ENCODE measurements at places on chromosomes 4 and X.

GRCh38 chr4:154435895-154436294 is 55.7 kb downstream of the DCHS2 start:
- no peak for DNase-seq

- no peak for DNase-seq
Observed at GRCh38 chrX:124804962-124805361, 458.6 kb downstream of the SH2D1A start.

DNA sequence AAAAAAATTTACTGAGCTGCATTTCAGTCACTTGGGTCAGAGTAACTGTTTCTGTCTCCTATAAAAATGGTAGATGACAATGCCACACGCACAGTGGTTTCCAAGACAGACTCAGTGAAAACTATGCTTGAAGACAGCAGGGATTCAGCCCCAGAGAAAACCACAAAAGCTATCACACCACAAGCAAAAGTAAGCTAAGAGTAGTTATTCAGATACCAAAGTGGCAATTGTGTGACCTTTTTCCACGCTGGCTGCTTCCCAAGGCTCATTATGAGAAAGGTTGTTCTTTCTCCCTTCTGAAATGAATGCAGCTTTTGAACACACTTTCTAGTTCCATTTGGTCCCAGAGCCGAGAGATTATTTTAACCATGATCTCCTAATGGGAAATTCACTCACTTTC is 46.4 kb upstream of the GPM6B start:
- DNase-seq = no peak

DNA sequence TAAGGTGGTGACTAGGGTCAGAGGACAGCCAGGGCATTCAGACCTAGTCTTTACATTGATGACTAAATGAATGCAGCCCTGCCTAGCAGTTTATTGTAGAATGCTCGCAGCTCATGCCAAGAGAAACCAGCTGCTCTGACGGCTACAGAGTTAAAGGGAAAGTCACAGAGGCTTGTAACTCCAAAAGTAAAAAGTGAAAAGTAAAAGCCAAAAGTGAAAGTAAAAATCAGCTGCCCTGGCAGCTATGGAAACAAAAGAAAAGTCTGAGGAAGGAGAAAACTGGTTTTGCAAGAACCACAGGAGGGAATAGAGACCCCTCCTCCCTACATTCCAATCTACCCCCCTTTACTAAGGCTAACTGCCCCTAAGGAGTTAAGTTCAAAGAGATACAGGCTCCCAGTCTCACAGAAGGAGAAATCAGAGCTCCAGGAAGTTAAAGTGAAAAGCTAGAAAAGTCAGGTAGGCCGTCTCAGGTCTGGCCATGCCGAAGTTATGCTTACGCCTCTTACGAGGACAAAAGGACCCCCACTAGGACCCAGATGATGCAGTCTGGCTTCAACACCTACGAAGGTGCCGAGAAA is 6.0 kb downstream of the GAGE10 start:
- DNase-seq = no peak

DNA sequence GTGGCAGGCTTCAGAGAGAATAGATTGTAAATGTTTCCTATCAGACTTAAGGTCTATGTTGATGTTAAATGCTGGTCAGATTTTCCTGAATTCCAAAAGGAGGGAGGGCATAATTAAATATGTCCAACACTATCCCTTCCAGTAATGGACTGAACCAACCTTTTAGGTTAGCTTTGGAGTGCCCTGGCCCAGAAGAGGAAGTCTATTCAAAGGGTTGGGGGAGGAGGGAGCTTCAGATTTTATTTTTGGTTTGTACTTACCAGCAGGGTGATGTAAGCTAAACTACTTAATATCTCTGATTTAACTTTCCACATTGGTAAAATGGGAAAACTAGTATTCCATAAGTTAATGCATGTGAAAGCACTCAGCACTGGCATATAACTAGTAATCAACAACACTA is 91.1 kb downstream of the RBM46 start:
- DNase-seq = no peak

GRCh38 chrX:124679199-124679598 is 332.8 kb downstream of the SH2D1A start:
- peak; percentile 2 for DNase-seq

- no peak for DNase-seq
Observed at GRCh38 chr4:47703956-47704355, 133.9 kb downstream of the CORIN start.

- no peak for DNase-seq
Observed at GRCh38 chr4:25908491-25908901, 5.5 kb upstream of the SMIM20 start.

GRCh38 chrX:68183612-68184214 is 249.6 kb downstream of the OPHN1 start:
- DNase-seq = peak; percentile 16

DNA sequence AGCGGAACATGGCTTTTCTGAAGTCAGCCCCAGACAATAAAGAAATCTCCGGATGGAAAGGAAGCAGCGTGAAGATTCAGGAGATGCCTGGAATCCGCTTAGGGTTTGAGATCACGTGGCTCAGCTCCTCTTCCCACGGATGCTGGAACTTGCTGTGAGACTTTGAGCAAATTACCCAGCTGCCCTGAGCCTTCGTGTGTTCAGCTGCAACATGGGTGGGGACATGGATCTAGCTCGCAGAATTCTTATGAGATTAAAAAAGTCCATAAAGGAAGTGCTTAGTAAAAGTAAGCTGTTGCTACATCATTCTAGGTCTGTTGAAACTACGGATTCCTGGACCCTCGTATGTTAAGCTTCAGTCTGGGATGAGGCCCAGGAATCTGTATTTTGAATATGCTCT is 55.7 kb upstream of the STIM2 start:
- DNase-seq = no peak

- DNase-seq = no peak
Observed at GRCh38 chrX:147376601-147377422, 534.9 kb upstream of the FMR1 start.

DNA sequence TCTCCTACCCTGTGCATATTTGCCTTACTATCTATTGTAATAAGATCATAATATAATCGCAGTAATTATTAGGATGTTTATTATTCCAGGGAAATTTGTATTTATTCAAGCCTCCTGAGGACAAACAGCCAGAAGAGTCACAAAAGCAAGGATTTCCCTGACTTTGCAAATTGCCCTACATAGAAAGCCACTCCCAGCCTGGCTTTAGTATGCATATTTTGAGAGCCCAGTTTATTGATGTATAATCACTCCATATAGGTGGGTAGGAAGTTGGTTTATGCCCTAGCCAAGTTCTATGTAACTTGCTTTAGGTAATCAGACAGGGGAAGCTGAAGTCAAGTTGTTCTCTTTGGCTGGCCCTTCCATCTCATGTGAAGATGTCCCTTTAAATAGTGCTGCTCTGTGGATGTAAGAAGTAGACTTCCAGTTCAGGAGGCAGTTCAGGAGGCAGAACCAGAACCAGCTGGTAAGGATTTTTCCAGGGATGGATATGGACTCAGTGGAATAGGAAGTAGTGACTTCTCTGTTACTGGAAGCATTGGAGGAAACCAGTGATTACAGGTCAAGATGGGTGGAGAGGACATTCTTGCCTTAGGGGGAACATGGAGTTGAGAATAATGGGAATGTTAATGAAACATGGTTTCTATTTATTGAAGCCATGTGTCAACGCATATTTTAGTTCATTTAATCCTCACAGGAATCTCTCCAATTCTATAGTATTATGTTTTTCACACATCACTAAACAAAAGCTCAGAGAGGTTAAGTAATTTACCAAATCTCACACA is 70.5 kb upstream of the KIT start:
- DNase-seq = no peak

GRCh38 chrX:124462931-124463330 is 116.6 kb downstream of the SH2D1A start:
- no peak for DNase-seq

DNA sequence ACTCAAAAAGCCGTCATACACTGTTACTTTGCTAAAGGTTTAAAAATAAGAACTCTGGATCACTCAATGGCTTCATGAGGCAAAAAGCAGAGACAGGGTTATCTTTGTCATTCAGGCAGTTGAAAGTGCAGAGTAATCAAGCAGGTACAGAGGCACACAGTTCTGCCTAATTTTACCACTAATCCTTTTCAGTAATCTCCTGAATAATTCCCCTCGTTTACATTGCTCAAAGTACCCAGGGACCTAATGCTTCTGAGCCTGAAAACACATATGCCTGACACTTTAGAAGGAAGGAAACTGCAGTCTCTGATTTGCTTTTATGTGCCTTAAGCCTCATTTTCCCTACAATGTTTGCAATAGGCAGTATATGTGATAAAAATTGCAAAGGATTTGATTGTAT is 71.4 kb upstream of the TRAM1L1 start:
- DNase-seq = no peak

DNA sequence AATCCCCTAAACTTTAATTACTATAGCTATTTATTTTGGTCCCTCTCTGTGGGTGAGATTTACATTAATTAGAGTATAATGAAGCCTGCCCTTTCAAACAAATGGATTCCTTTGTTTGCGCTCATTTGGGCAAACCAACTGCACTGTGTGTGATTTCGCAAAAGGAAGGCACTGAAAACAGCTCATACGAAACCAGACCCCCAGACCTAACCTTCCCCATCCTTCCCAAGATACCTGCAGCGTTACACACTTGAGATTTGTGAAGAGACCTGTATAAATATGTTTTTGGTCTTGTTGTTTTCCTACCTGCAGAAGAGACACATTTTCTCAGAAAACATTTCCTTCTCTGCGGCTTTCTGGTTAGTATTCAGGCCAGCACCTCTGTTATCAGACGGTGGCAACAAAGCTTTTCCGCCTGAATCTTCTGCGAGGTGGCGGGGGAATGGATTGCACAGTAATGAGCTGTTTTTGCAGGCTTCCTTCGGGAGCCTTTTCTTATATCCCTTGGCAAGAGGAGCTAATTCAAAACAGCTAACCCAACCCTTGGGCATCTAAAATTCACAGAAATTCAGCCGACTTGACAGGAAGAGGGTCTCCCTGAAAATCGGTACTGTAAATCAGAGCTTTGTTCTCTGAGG is 47.6 kb downstream of the CBLL2 start:
- no peak for DNase-seq

GRCh38 chr4:71379126-71379525 is 40.3 kb downstream of the SLC4A4 start:
- DNase-seq = no peak

- no peak for DNase-seq
Observed at GRCh38 chr4:152436384-152436783, 99.5 kb downstream of the FBXW7 start.

DNA sequence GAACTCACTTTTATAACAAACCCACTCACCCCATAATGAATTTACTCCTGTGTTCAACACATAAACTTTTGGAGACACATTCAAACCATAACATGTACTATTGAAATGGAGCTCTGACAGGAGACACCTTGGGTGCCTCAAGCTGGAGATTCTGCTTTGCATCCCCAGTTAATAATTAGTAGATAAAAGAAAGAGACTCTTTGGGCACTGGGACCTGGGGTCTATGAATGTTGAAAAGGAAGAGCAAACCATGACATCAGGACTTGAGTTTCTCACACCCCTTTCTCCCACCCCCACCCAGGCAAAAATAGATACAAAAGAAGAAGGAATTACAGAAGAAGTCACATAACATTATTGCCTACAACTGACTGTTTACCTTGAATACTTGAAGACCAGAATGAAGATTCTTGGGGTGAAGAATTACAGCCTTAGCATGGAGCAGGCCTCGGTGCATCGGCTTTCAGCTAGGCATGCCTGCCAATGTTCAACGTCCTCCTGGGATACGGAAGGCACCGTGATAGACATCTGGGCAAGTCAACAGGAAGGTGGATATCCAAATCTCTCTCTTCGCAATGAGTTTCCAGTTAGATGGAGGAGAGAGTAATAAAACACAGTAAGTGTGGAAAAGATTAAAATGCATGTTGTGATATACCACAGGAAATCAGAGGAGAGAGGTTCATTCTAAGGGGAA is 316.0 kb downstream of the TRIML1 start:
- DNase-seq = no peak

DNA sequence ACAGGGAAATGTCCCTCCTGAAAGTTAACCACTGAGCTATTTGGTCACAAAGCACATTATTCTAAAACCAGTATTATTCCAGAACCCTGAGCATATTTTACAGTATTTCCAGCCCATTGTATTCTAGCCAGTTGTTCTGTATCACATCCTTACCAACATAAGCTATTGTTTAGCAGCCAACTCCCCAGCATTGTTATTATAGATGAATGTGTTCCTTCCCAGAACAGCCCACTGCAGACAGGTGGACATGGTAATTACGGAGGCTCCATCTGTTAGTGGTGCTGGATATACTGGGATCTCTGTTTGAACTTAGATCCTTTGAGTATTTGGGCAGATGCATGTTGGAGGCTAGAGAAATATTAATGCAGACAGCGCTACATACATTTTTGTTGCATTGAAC is 126.1 kb downstream of the MGST2 start:
- no peak for DNase-seq

DNA sequence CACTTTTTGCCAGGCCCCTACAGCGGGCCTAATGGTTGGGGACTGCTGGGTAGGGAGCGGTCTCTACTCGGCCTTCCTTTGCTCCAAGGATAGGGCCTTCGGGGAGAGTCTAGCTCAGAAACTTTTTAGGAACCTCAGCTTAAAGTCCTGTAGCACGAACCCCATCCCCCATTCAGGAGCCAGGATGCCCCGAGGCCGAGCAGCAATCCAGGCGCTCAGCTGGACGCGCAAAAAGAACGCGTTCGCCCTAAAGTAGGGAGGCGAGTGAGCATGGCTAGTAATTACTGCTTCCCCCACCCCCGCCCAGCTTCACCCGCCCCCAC is 9.7 kb downstream of the POU4F2 start:
- DNase-seq = no peak

GRCh38 chr4:150302553-150302952 is 224.3 kb downstream of the DCLK2 start:
- no peak for DNase-seq

DNA sequence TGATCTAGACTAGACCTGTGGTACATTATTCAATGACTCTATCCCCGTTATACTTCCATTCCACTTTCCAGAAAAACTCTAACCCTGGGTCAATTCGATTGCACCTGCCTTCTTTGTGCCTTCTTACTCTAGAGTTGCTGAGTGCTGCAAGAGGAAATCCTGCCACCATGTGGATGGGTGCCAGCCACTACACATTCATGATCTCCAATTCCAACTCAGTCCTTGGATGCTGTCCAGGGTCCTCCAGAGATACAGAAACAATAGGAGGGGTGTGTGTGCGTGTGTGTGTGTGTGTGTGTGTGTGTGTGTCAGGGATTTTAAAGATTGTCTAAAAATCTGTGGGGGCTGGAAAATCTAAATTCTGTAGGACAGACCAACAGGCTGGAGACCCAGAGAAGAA is 42.9 kb upstream of the INTS6L start:
- peak; percentile 24 for DNase-seq

DNA sequence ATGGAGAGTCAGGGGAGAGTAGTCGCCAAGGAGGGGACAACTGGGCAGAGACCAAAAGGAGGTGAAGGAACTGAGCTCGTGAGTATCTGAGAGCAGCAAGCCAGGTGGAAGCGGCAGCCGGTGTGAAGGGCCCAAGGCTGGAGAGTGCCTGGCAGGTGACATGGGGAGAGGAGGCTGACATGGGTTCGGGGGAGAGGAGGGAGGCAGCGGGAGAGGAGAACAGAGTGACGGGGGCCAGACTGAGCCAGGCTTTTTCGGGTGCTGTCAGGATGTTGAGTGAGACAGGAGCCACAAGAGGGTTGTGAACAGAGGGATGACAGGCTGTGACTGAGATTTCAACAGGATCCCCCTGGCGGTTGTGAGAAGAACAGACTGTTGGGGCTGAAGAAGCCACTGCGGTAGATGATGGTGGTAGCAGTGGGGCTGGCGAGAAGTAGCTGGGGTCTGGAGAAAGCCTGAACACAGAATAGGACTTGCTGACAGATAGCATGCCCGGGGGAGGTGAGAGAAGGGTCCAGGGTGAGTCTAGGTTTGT is 5.7 kb downstream of the ELK1 start:
- DNase-seq = no peak

- no peak for DNase-seq
Observed at GRCh38 chrX:129007631-129008030, 515.7 kb downstream of the SMARCA1 start.

Data from muscle of arm (tissue), 14 donors.